ENCODE measurements at places on chromosomes 6 and 20.

GRCh38 chr20:884983-885952 lies 30.9 kb downstream of the ANGPT4 start:
- no peak for DNase-seq

DNA sequence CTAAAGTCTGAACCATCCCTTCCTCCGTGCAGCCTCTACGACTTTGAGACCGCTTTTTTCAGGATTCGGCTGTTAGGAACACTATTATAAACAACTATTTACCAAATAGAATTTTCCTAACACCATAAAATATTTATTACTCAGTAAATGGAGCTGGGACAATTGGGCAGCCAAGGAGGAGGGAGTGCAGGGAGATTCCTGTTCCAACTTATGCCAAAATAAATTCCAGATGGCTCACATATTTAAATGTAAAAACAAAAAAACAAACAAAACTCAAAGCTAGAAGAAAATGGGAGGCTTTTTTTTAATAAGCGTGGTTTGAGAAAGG lies 48.1 kb downstream of the TCP11 start:
- DNase-seq, result no peak

DNA sequence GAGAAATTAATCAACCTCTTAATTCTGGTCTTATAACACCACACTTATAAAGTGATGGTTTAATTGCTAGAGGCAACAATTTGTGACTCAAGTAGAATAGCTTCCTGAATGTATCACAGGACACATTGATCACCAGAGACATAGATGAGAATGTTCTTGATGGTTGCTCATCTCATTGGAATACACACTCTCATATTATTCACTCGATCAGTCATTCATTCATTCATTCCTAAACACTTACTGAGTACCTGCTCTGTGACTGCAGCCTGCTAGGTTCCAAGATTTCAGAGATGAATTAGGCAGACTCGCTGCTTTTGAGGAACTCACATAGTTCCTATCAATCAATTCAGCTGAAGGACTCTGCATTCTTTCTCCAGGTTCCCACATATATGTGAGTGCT lies 365.1 kb upstream of the SOX4 start:
- no peak for DNase-seq

GRCh38 chr6:63859528-63859927 lies 223.9 kb downstream of the PHF3 start:
- no peak for DNase-seq

DNA sequence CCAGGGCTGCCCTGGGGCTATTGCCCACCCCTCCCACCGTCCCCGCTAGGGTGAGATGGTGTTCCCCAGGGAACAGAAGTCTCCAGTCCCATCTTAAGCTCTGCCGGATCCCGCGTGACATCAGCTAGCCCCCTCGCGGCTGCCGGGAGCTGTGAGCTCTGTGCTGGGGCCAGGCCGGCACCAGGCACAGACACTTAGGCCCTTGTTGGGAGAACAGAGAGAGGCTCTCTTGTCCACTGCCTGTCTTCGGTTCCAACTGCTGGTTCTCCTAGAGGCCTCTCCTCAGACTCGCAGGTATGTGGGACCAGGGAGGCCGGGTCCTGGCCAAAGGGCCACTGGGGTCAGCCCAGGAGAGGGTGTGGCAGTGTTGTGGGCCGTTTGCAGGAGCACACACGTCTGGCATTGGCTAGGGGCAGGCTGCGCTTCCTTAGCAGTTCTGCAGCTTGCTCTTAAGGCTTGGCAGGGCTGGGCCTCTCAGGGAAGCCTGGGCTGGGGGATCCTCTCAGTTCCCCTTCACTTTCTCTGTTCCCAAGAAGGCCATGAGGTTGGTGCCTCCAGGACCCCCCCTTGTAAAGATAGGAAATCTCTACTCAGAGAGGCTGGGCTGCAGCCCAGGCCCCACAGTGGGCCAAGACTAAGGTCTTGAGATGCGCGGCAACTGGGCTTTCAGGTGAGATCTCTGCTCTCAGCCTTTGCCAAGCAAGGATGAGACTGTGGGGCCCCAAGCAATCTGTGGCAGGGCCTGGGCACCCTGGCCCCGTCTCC lies 6.3 kb downstream of the SGK2 start:
- no peak for DNase-seq

DNA sequence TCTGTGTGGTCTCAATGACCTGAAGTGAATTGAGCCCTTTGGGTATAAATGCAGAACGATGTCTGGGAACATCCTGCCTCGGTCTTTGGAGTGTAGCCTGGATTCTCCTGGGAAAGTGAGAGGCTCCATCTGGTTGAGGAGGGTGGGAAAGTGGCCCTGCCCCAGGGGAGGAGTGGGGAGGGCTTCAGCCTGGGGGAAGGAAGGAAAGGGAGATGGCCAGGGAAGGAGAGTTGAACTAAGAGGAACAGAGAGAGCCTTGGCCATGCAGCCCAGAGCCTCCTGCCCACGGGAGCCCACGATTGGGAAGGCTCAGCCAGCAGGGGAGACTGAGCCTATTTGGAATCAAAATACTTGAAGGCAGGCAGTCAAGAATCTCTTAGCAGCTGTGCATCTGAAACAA lies 2.3 kb upstream of the EPB41L1 start:
- no peak for DNase-seq

DNA sequence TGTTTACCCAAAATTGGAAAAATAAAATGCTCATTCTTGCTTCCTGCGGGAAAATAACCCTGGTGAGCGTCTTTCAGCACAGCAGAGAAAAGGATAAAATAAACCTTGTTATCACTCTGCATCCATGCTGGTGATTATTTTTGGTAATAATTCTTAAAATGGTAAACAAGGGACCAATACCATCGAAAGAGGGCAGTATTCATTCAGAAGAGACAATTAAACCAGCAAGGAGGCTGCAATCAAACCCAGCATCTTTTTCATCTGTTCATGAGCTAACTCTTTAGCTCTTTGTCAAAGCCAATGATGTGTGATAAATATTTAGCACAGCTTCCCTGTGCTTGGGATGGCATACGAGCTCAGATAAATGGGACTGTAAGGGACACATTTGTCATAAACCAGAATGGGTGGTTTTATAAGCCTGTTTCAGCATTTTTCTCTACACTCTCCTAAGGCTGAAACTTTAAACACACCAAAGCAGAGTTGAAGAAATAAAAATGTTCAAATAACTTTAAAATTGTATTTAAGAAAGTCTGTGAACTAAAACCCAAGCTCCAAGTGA lies 34.4 kb downstream of the CDH26 start:
- no peak for DNase-seq

- DNase-seq, result no peak
Observed at GRCh38 chr6:116036075-116036773, 24.5 kb downstream of the FRK start.

DNA sequence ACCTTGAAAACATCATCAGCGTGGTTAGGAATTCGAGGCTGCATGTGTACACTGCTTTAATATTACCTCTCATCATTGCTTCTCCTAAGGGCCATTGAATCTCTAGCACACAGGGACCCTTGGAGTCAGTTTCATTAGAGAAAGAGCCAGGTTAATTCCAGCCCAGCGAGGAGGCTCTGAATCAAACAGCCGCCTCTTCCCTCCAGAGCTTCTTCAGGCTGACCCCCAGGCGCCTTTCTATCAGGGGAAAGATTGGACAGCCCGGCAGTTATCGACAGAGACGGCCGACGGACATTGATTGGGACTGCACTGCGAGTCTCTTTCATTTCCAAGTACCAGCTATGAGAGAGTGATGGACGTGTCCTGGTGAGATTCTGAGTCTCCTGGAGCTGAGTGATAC lies 159.2 kb downstream of the ANKRD60 start:
- no peak for DNase-seq

DNA sequence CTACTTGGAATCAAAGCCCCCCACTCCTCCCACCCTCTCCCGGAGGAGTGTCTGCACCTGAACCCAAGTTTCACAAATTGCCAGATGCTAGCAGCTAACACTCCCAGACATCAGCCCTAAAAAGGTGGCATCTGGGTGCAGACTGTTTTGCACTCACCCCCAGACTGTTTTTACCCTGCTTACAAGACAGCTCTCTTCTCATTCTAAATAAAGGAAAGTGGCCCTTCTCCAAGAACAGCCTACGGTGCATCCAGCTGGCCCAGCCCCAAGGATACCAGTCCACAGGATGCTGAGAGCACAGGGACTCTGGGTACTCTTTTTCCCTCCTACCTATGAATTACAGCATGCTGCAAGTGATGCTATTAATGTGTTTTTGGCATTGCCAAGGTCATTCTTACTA lies 842.0 kb upstream of the FLRT3 start:
- DNase-seq, result no peak

DNA sequence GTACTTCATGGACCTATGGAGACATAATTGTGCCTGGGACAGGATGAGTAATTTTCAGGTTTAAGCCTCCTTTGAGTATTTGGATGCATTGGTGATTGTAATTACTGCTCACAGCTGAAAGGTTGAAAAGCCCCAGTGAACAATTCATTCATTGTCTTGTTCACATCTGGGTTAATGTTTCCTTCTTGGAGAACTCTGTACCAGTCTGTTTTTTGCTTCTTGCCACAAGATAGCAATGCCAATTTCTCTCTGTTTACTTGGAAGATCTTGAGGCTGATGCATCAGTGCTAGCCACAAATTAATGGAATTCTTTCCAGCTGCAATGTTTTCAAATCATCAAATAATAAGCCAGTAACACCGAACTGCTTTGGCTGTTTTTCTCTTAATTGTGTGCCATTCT lies 207.8 kb downstream of the BMP2 start:
- DNase-seq, result no peak
